Sigmoid colon (tissue), 7 donors: ENCODE measurements at places on chromosomes 13 and 19.

DNA sequence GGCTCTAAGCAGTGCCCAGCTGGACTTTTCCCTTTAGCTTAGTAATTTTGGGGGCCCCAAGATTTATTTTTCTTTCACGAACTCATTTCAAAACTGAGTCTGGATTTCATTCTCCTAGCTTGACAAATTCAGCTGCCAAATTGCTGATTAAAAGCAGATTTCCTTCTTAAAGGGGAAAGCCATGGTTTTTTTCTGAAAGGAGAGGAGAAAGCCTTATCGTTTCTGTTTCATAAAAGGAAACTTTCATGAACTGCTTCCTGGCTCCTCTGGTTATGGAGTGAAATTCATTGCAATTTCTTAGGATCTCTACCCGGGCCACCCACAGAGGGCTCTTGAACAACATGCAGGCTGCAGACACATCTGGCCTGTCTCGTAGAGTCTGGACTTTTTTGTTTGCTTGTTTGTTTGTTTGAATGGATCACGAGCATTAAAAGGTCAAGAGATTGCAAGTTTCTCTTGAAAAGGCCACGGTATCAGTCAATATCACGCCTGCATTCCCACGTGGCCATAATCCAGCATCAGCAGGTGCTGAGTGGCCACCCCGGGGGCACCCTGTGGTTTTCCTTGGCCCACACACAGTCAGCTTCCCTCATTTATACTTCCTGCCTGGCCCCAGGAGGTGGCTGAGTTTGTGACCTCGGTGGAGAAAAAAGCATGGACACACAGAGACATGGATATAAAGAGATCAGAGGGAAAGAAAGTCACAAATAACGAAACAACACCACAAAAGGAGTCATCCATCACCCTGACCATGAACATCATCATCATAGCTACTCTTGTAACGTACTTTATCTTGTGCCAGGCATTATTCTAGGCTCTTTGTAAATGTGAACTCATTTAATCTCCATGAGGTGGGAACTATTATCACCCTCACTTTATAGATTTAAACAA is 10.5 kb upstream of the KLK4 start:
- H3K36me3 ChIP-seq: no peaks in the 10 kb centered on the region
- no peak overlapping the region for H3K27ac ChIP-seq
- peaks cover 8% of the 10 kb centered on the region for H3K27me3 ChIP-seq
- no peak for DNase-seq
- H3K4me1 ChIP-seq: no peaks in the 10 kb centered on the region
- no peak overlapping the region for H3K4me3 ChIP-seq

- H3K36me3 ChIP-seq: no peaks in the 10 kb centered on the region
- H3K4me3 ChIP-seq: no peak overlapping the region
- H3K27ac ChIP-seq: no peak overlapping the region
- H3K27me3 ChIP-seq: no peaks in the 10 kb centered on the region
These were observed 141.8 kb downstream of the GPC5 start for GRCh38 chr13:91540158-91540736.

GRCh38 chr19:48600679-48601417 is 5.7 kb upstream of the SPACA4 start:
- H3K4me3 ChIP-seq: no peak overlapping the region
- no peaks in the 10 kb centered on the region for H3K27me3 ChIP-seq
- H3K4me1 ChIP-seq: no peaks in the 10 kb centered on the region
- no peaks in the 10 kb centered on the region for H3K36me3 ChIP-seq
- no peak for DNase-seq

- no peaks in the 10 kb centered on the region for H3K36me3 ChIP-seq
- DNase-seq: no peak
- H3K27me3 ChIP-seq: no peaks in the 10 kb centered on the region
- H3K27ac ChIP-seq: no peak overlapping the region
These were observed 12.0 kb downstream of the B3GNT3 start for GRCh38 chr19:17806945-17807344.

- H3K4me1 ChIP-seq: peaks cover 43% of the 10 kb centered on the region
- H3K27me3 ChIP-seq: peaks cover 19% of the 10 kb centered on the region
- H3K36me3 ChIP-seq: peaks cover 9% of the 10 kb centered on the region
- DNase-seq: no peak
- H3K4me3 ChIP-seq: no peak overlapping the region
These were observed 6.0 kb downstream of the IRF2BP1 start for GRCh38 chr19:45879971-45880370.

DNA sequence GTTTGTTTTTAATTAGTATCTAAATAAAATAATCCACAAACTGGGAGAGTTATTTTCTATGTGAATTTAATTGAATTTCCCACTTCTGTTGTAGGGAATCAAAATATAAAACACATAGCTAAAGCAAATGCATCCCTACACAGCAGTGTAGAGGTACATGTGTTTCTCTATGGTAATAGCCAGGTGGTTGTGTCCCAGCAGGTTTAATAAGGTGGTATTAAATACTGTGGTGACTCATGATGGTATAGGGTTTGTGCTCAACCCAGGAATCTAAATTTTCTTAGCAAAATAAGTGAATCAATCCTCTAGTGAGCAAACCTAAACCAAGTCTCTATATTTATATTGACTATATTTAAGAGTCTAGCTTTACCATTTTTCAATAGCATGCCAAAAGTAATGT is 30.0 kb downstream of the PCDH9 start:
- H3K4me3 ChIP-seq: no peak overlapping the region
- no peak overlapping the region for H3K27ac ChIP-seq

GRCh38 chr19:13146763-13147563 is 3.2 kb downstream of the STX10 start:
- no peak overlapping the region for H3K4me3 ChIP-seq
- no peak for DNase-seq
- H3K27ac ChIP-seq: no peak overlapping the region

DNA sequence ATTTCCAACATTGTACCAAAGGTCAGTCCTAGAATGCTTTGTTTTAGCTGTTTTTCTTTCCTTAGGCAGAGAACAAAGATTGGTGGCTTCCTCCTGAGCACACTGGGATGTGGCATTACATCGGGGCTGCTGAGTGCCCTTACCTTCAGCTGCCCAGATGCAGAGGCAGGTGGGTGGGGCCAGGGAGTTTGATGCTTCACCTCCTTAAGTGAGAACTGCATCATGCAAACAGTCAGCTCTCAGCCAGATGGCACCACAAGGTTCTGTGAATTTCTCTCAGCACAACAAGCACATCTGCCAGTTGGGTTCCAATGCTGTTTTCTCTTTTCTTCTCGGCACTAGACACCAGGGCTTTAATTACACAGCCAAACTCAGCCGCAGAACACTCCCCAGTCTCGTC is 87.4 kb upstream of the UBL3 start:
- no peaks in the 10 kb centered on the region for H3K4me1 ChIP-seq
- no peak overlapping the region for H3K4me3 ChIP-seq
- no peak overlapping the region for H3K27ac ChIP-seq
- DNase-seq: no peak
- no peaks in the 10 kb centered on the region for H3K27me3 ChIP-seq

GRCh38 chr13:91331047-91331915 is 16.2 kb upstream of the MIR17HG start:
- no peak overlapping the region for H3K27ac ChIP-seq
- DNase-seq: no peak
- no peaks in the 10 kb centered on the region for H3K4me1 ChIP-seq
- H3K36me3 ChIP-seq: no peaks in the 10 kb centered on the region
- H3K27me3 ChIP-seq: no peaks in the 10 kb centered on the region

DNA sequence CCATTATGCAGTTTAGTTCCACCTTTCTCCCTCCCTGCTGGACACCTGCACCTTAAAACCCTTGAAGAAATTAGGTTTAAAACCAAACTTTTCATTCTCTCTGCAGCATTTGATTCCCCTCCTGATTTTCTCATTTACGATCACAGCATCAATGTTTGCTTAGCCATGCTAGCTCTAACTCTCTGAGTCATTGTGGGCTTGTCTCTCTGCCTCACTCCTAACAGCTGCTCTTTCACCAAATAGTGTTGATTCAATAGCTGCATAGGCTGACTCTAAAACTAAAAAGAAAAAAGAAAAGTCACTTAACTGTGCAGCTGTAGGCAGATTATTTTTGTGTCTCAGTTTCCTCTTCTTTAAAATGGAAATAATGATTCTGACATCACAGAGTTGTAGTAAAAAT is 1124.9 kb downstream of the DIAPH3 start:
- no peaks in the 10 kb centered on the region for H3K27me3 ChIP-seq
- H3K27ac ChIP-seq: no peak overlapping the region
- DNase-seq: no peak
- H3K36me3 ChIP-seq: no peaks in the 10 kb centered on the region

GRCh38 chr19:35973487-35973886 is 21.5 kb upstream of the SDHAF1 start:
- no peak overlapping the region for H3K4me3 ChIP-seq
- no peaks in the 10 kb centered on the region for H3K4me1 ChIP-seq
- H3K27ac ChIP-seq: no peak overlapping the region
- DNase-seq: no peak
- no peaks in the 10 kb centered on the region for H3K36me3 ChIP-seq

DNA sequence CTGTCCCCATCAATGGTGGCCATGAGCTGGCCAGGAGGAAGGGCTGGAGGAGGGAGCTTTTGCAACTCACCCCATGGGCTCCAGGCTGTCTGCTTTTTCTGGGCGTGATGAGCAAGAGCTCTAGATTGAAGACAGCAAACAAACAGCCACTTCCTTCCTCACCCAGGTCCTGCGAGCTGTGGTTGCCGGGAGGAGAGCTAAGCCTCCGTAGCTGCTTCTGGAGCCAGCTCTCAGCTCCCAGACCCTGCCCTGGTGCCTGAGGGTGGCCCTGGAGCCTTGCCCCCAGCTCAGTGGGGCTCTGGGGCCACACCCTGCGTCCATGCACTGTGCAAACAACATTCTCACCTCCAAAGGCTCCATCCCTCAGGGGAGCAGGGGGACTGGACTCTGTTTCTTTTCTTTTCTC is 6.2 kb downstream of the MYO1F start:
- H3K4me3 ChIP-seq: no peak overlapping the region
- no peaks in the 10 kb centered on the region for H3K4me1 ChIP-seq
- no peaks in the 10 kb centered on the region for H3K27me3 ChIP-seq
